SK-N-SH treated with all-trans-retinoic acid at 6 μM for 48 hours (cell line): ENCODE measurements at places on chromosomes 6 and 20.
A peak's percentile ranks its signal among the peaks of the same experiment; 100 is the strongest.

DNA sequence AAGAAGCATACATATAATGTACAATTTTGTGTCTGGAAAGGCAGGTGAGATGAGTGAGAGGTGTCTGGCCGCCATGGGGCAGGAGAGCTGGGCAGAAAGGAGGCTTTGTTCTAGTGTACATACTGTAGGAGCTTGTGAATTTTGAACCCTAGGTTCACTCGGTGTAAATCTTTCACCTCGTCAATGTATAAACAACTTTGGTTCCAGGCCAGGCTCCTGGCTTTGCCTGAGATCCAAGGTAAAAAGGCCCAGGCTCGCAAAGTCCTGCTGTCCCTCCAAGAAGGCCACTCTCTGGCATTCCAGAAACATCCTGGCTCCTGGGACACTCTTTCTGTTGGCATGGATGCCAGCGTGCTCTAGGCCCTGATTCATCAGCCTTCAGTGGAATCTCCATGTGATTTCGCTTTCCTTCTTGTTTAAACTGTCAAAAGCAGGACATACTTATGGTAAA is 7.1 kb upstream of the SLC22A7 start:
- ATAC-seq: no peak

DNA sequence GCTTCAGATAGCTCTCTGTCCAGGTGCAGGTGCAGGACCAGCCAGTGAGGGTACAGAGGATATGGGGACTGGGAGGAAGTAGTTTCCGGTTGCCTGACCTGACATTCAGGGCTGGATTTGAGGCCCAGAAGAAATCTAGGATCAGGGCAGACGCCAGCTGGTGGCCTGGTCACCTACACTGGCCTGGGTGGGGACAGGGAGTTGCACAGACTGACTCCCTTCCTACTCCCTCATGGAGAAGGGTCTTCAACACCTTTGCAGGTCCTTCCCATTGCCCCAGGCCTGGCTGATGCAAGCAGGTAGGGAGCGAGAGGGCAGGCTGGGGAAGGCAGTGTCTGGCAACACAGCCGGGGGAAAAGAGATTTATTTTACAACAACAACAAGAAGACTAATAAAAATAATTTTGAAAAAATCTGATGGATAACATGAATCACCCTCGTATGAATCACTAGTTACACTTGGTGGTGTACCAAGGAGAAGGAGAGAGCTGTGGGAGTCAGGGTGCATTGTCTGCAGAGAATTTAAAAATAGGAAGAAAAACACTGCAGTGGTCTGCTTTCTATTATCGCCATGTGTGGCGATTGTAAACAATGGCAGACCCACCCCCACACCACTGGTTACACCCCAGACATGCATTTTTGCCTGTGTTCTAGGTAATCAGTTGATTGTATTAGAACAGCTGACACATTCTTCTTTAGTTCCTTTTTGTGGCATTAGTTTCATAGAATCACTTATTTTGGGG is 62.3 kb upstream of the SNX9 start:
- ATAC-seq: peak; percentile 46

GRCh38 chr6:14335071-14335470 is 217.5 kb downstream of the CD83 start:
- no peak for ATAC-seq

DNA sequence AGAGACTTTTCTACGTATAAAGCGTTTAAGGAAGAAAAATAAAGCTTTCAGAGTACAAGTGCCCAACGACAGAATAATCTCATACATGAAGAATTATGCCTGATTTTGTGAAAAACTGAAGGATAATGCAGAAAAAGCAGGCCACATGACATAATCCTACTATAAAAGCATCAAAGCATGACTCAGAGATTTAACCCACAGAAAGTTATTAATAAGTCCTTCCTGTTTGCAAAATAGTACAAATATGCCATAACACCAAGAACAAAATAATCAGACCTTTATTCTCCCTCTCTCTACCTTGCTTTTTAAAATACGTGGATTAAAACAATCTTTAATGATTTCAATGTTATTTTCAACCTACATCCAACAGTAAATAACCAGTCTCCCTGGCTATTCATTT is 118.6 kb upstream of the BCLAF1 start:
- ATAC-seq: peak; percentile 61

- no peak for ATAC-seq
Observed at GRCh38 chr6:119034827-119035458, 43.5 kb downstream of the FAM184A start.

DNA sequence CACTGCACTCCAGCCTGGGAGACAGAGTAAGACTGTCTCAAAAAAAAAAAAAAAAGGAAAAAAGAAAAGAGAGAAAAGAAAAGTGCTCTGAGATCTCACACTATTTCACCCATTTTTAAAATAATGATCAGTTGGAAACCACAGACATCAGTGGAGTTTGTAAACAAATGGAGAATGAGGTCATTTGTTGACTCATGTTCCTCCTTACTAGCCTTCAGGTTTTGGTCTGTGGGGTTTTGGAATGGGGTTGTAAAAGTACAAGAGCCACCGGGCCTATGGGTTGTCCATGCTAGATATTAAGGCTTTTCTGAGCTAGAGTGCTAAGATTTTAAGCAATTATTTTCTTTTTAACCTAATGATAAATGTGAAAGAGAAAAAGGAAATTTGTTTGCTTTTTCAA is 104.4 kb upstream of the PRL start:
- no peak for ATAC-seq

GRCh38 chr6:24856901-24857670 is 58.4 kb upstream of the ARMH2 start:
- ATAC-seq: no peak

GRCh38 chr6:105215506-105215905 is 35.7 kb upstream of the POPDC3 start:
- ATAC-seq: no peak

DNA sequence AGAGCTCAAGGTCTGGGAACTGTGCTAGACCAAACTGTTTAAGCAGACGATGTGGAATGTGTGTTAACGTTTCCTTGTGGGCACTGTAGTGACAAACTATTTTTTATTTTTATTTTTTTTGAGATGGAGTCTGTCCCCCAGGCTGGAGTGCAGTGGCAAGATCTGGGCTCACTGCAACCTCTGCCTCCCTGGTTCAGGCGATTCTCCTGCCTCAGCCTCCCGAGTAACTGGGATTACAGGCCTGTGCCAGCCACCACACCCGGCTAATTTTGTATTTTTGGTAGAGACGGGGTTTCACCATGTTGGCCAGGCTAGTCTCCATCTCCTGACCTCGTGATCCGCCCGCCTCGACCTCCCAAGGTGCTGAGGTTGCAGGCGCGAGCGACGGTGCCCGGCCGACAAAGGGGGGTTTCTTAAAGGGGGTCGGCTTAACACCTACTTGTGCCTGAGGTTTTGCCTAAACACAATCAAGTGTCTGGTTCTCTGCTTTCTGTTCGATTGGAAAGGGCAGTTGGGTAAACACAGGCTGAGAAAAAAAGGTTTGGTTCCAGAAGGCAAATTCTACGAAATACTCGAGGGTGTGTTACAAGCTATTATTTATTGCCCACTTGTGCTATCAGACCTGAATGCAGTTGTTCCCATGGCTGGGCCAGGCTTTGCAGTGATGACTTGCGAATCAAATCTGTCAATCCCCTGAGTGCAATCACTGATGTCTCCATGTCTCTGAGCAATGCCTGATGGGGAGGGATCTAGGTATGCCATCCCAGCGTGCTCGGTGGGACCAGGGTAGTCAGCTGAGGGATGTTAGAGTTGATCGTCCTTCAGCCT is 1.3 kb downstream of the NOP56 start:
- no peak for ATAC-seq

GRCh38 chr6:150175586-150176151 is 32.8 kb downstream of the PPP1R14C start:
- no peak for ATAC-seq

GRCh38 chr6:119310486-119311036 is 39.0 kb downstream of the MAN1A1 start:
- ATAC-seq: 0 out of 3 replicates have a peak, but pooled peaks have one; percentile 18

DNA sequence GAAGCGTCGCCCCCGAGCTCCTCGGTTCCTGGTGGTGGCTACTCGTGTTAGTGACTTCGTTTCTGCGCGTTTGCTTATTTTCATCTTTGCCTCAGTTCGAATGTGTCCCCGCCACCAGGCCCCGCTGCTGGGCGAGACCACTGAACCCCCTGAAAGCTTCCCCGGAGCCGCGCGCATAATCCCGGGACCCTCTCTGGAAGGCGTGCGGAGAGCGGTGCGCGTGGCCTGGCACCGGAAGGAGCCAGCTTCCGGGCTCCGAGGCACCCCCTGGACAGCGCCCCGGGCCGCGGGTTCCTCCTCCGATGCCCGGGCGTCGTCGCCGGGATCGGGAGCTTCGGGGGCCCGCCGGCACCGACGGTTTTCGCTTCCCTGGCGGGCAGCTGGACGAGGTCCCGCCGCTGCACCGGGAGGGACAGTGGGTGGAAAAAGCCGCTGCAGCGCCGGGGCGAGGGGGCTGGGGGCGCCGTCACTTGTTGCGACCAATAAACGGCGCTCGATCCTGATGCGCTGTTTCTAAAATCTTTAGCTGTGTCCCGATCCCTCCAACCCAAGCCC is 643 bp upstream of the SLC35D3 start:
- peak; percentile 65 for ATAC-seq
